ENCODE measurements at places on chromosomes 16 and 17.

GRCh38 chr16:67260426-67261063 lies 11.8 kb downstream of the SLC9A5 start:
- DNase-seq, result no peak

- DNase-seq, result no peak
Measured at GRCh38 chr16:88013091-88013609, 61.9 kb downstream of the BANP start.

DNA sequence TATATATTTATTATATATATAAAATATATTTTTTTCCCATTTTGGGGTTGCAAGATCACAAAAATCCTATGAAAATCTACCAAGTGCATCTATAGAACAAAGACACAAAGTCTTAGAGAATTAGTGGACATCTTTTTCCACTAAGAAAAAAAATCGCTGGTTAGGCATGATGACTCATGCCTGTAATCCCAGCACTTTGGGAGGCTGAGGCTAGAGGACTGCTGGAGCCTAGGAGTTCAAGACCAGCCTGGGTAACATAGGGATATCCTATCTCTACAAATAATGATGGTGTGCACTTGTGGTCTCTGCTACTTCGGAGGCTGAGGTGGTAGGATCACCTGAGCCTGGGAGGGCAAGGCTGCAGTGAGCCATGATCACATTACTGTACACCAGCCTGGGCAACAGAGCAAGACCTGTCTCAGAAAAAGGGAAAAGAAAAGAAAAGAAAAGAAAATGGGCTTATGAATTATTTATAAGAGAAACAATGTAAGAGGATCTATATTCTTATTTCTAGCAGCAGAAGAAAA lies 185.1 kb upstream of the PSMD7 start:
- DNase-seq, result no peak

GRCh38 chr17:488993-489757 lies 136.6 kb upstream of the RPH3AL start:
- DNase-seq, result no peak

GRCh38 chr17:6701719-6702118 lies 11.4 kb downstream of the SLC13A5 start:
- no peak for DNase-seq

DNA sequence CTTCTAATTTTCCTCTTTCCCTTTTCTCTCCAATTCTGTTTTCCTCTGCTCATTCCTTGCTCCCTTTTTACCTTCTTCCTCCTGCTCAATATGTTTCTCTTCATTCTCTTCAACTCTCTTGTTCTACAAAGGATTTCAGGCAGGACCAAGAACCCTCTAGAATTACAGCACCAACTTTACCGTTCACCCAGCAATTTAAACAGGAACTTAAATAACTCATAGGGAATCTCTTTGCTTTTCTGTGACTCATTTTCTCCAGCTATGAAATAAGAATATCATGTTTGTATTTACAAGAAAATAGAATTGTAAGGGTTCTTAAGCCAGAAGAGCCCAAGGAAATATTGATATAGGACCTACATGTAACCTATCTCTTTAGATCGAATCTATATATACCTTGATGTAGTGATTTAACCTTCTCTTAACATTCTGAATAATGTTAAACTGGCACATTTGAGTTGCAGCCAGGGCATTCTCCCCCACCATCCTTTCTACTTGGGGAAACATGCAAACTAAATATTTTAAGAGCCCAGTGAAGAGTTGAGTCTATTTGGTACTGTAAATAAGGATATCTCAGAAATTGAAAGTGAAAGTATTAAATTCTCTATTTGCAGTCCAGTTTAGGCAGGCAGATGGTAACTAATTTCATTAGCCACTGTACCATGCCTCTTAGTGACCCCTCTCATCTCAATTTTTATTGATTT lies 137.0 kb downstream of the ANKFN1 start:
- no peak for DNase-seq

- no peak for DNase-seq
Measured at GRCh38 chr17:81976332-81977210, 858 bp upstream of the ASPSCR1 start.

DNA sequence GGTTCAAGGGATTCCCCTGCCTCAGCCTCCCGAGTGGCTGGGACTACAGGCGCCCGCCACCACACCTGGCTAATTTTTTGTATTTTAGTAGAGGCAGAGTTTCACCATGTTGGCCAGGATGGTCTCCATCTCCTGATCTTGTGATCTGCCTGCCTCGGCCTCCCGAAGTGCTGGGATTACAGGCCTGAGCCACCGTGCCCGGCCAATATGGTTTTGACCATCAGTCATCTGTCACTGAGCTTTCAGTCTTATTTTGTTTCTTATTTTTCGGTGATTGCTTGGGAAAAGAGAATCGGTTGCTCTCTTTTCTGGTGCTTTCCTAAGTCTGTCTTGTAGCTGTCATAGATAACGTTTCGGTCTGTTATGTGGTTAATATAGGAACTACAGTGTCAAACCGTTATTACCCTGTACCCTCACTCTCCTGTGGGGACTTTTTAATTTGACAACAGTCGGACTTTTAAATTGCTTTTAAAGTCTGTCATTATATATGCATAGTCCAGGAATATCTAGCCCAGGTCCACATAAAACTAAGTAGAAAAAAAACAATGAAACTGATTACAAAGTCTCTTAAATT lies 453.4 kb downstream of the KCNJ18 start:
- DNase-seq, result no peak

- DNase-seq, result no peak
Measured at GRCh38 chr17:72400863-72401262, 280.0 kb downstream of the SOX9 start.

GRCh38 chr17:44345454-44346026 lies 438 bp downstream of the GRN start:
- DNase-seq, result no peak

DNA sequence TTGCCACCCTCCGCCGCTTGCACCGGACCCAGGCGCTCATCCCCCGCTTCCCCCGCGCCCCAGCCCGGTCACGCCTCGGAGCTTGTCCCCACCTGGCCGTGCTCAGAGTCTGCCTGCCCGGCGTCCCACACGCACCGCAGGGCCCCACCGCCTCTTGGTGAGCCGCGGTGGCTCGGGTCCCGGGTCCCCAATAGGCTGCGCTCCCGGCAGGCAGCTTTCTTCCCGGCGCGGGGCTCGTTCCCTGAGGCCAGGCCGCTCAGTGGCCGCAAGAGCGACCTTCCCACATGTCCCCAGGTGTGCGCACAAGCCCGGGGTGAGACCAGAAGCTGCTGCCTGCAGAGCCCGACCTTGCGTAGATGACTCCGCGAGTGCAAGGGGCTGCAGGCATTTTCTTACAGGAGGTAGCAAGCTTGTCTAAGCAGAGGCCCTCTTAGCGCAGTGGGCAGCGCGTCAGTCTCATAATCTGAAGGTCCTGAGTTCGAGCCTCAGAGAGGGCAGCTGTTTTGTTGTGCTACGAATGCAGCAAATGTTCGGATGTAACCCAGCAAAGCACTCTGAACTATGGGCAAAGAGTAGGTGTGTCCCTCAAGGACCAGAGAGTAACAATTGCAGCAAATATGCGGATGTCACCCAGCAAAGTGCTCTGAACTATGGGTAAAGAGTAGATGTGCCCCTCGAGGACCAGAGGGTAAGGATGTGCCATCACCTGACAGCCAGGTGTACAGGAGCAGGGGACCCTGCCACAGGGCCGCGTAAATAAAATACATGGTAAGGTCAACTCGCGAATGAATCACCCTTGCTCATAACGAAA lies 15.6 kb downstream of the TLE7 start:
- DNase-seq, result no peak

DNA sequence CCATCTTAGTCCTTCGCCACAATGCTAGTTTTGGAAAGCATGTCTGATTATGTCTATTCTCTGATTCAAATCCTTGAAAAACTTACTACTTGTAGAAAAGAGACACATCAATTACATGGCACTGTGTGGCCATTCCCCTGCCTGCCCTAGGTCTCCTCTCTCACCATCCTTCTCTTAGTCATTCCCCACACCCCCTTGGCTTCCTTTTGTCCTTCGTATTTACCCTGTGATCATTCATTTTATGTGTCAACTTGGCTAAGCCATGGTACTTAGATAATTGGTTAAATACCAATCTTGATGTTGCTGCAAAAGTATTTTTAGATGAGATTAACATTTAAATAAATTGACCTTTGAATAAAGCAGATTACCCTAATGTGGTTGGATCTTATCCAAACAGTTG lies 122.9 kb upstream of the CDH11 start:
- no peak for DNase-seq

DNA sequence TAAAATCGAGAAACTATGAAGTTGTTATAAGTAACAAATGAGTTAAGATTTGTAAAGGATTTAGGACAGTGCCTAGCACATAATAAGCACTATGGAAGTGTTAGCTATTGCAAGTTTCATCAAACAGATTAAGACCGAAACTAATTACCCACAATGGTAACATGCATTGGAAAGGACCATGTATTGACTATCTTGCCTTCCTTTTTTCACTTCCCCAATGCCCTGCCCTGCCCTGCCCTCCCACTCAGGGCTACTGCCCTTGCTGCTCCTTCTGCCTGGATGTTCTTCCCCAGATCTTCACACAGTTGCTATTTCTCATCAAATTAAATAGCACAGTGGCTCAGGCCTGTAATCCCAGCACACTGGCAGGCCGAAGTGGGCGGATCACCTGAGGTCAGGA lies 202.1 kb upstream of the PSMD7 start:
- DNase-seq, result no peak

DNA sequence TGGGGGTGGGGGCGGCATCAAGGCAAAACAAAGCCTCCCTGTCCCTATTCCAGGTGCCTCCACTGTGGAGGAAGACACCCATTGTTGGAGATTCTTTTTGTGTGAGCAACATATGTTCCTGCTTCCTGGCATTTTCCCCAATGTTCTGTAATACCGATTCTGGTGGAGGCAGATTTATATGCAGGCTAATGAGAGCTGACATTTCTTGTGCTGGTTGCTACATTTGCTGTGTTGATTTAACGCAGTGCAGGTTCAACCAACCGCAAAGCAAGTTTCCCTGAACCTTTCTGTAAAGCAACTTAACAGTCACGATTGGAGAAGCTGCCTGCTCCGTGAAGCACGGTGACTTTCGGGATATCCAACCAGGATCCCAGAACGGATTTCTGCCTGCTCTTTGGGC lies 260.5 kb downstream of the CBLN1 start:
- DNase-seq, result no peak

DNA sequence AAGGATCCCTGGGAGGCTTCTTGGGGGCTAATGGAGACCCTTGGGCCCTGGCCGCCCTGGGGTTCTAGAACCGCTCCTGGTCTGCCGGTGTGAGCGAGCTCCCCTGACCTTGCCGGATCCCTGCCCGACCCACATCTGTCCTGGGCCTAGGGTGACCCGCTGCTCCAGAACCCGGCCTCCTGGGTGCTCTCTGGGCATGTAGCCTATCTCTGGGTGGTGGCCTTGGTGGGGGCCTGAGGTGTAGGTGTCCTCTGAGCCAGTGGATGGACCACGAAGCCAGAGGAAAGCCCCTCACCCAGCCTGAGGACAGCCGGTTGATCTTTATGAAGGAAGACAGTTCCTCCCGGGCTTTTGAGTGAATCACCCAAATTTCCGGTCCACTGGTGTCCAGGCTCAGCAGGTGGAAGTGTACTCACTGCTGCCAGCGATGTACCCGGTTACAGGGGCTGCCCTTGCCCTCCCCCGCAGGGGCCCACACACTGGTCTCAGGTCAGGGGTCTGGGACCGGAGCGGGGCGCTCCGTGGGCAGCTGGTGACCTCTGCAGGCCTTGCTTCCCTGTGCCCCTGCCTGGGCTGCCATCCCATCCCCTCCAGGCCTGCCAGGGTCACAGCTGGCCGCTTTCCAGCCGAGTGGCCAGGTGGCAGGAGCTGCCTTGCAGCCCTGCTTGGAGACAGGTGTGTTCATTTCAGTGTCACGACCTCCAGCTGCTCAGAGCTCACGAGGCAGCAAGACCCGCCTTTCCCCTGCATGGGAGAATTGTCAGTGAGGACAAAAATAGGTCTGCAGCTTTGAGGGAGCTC lies 10.5 kb upstream of the GSE1 start:
- no peak for DNase-seq

- DNase-seq, result no peak
Measured at GRCh38 chr16:49019831-49020230, 261.8 kb downstream of the CBLN1 start.

- no peak for DNase-seq
Measured at GRCh38 chr17:64384253-64385186, 6.1 kb downstream of the PECAM1 start.

DNA sequence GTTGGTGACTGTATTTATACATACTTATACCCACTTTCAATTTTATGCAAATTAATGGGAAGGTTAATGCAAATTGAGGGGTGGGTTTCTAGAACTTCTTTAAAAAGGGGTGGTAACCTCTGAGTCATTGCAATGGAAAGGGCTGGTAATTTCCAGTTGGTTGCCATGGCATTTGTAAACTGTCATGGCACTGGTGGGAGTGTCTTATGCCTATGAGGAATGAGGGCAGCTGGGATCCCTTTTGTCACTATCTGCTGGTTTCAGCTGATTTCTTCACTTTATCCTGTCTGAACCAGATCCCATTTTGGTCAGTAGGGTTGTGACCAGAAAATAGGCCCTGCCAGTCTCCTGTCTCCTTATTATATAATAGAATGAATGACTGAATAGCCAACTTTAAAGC lies 1006.7 kb upstream of the GOT2 start:
- no peak for DNase-seq

GRCh38 chr17:11935734-11936406 lies 61.4 kb downstream of the ZNF18 start:
- DNase-seq, result no peak

DNA sequence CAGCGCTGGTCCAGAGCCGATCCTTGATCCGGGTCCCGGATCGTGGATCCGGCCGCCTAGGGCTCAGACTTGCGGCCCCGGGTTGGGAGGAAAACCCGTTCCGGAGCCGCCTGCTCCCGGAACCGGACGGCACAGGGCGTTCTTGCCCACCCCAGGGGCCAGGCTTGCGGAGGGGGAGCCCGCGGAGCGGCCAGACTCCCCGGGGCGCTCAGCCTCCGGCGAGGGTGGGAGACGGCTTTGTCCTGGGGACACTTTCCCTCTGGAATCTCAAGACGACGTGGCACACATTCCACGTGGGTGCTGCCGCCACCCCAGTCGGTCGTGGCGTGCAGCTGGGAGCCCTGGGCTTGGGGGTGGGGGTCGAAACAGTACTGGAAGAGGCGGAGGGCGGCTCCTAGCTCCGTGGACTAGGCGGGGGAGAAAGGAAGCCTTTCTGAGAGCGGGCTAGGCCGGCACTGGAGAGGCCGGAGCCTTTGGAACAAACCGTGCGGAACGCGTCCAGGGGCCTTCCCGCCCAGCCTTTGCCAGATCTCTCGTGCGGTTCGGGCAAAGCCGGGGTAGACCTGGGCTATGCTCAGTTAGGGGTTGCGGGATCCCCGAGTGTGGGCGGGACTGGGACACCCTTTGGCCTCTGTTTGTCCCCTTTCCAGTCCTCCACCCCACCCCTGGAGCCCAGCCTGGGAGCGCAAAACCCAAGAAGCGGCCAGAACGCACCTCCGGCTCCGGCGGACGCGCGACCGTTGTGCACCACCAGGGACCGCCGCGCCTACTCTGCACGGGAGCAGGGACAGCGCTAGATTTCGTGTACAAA lies 26.5 kb downstream of the SREBF1 start:
- DNase-seq, result no peak

- DNase-seq, result no peak
Measured at GRCh38 chr17:19940722-19941464, 36.7 kb downstream of the AKAP10 start.
